Fibroblast of the conjunctiva (primary cell): ENCODE measurements at places on chromosomes 1 and 21.

DNA sequence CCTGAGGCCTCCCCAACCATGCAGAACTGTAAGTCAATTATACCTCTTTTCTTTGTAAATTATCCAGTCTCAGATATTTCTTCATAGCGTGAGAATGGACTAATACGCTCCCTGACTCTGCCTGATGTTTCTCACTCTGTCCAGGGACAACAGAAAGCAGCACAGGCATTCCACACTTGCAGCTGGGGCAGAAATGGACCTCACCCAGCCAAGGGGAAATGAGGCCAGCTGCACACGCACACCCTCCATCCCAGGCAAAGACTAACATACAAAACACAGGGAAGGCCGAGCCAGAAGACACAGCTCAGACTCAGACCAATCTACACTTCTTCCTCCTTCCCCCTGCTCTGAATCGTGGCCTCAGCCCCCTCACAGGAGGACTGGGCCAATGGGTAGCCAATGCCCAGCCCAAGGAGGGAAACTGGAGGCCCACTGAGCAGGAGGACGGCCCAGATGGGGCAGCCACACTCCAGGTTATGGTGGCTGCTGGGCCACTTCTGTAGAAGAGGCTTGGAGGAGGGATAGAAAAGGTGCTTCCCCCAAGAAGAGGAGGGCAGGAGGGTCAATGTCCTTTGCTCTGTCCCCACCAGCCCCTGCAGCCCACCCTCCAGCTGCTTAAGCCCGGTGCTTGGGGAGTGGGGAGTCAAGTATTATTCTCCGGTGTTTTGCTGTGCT lies 228.4 kb downstream of the NPHP4 start:
- no peak for DNase-seq

- no peak for DNase-seq
These were observed 16.1 kb upstream of the ACTL8 start for GRCh38 chr1:17739050-17739449.

- no peak for DNase-seq
These were observed 561.7 kb downstream of the LTN1 start for GRCh38 chr21:28431022-28431421.

GRCh38 chr1:220642285-220642684 lies 47.9 kb upstream of the C1orf115 start:
- no peak for DNase-seq

DNA sequence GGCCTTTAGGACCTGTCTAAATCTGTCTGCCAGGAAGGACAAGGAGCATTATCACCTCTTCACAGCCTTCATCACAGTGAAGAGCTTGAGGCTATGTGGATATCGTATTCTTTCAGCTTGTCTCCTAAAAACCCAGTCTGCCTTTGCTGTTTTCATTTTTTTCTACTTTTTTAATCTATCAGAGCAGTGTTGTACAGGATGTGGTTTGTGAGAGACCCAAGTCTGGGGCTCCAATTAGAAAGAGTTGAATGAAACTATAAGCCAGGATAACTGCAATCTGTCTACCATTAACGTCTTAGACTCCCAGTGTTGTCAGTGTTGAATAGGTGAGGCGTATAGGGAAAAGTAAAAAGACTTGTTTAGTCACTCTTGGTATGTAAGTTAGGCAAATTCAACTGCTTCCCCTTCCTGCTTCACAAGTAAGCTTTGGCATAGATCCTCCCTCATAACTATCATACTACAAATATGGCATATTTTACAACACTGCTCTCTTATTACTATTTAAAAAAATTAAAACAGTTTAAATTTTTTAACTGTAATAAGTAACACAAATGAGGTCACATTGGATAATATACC lies 1225.8 kb upstream of the PRMT6 start:
- no peak for DNase-seq

GRCh38 chr1:56387071-56387740 lies 192.2 kb downstream of the PLPP3 start:
- no peak for DNase-seq
